SJSA1 (cell line): ENCODE measurements at places on chromosomes 1 and 21. TPM values are rescaled to one million over a fixed set of nuclear protein-coding genes. Genes with fewer than 3 reads are reported as not detected.

GRCh38 chr1:29643281-29643680, 407.0 kb downstream of the PTPRU start:
- DNase-seq, result no peak

The PLOD1 gene
- 229 and 382 TPM in 2 replicates for total RNA-seq

- no peak for DNase-seq
Measured at GRCh38 chr1:17277511-17278159, 28.7 kb downstream of the PADI3 start.

DNA sequence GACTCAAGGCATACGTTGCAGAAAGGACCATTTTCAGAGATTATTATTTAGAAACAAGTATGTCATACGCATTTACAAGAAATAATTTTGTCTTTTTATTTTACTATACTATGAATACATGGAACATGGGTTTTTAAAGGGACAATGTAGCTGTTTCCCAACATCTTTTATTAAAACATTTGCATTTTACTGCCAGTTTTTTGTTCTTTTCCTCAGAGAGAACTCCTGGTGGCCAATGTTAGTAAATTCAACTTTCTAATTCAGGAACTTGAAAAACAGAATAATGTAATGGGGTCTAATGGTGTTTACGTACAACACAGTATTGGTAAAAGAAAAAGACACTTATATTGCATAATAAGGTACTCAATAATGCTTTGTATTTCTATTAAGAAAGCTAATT, 14.9 kb downstream of the PRDM2 start:
- no peak for DNase-seq

GRCh38 chr1:50667710-50668356, 244.6 kb upstream of the DMRTA2 start:
- DNase-seq, result no peak

GRCh38 chr1:47699492-47700235, 261.8 kb downstream of the FOXD2 start:
- no peak for DNase-seq
